ENCODE measurements at places on chromosomes 11 and 22. TPM values are rescaled to one million over a fixed set of nuclear protein-coding genes. Genes with fewer than 3 reads are reported as not detected.

GRCh38 chr22:26573026-26573662 is 16.8 kb downstream of the TPST2 start:
- peak; percentile 50 for DNase-seq

DNA sequence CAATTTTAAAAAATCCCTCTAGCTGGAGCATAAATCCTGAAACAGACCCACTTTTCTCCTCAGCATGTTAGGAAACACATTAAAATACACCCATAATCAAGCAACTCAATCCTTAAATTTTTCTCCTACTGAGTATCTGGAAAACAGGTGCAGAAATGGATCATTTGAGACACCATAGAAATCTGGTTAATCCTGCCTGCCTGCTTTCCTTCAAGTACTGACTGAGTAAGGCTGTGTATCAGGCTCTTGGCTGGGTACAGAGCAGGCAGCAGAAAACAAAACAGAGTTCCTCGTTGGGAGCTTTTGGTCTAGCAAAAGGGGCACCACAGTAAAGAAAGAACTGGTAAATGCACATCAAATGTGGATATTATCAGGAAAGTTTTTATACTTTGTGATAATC is 1.9 kb downstream of the KCNQ1OT1 start:
- no peak for DNase-seq

GRCh38 chr11:105032495-105032894 is 2.4 kb downstream of the CASP1 start:
- DNase-seq: no peak

- DNase-seq: no peak
Measured at GRCh38 chr22:19834599-19834998, 20.1 kb downstream of the GNB1L start.

DNA sequence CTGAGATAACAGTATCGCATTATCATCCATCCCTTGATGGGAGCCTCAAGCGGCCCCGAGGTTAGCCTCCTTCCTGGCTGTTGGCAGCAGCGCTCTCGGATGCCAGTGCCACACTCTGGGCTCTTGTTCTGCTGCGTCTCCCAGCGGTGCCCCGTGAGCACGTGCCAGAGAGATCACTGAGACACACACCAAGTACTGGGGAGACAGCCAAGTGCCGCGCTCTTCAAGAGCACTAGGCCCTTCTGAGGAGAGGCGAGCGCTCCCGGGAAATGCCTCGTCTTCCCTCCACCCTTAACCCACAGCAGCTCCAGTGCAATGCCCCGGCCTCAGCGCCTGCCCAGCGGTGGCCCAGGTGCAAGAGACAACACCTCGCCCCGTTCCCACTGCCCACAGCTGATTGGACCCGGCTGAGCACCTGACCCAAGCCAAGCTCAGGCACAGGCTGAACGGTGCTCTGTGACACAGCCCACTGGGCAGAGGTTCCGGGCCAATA is 248.3 kb upstream of the NARS2 start:
- DNase-seq: no peak

DNA sequence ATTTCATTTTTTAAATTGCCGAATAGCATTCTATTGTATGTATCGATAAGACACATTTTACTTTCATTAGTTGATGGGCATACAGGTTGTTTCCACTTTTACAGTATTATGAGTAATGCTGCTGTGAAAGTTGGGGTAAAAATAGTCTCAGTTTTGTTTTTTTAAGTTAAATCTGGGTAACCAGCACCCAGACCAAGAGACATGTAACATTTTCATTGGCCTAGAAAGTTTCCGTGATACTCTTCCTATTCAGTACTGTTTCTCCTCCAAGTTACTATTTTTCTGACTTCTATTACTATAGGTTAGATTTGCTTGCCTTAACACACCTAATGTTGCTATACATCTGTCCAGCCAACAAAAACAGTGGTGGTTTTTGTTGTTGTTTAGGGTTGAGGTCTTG is 12.3 kb downstream of the IPO7 start:
- DNase-seq: no peak

- peak; percentile 72 for DNase-seq
Measured at GRCh38 chr11:126989942-126990715, 10.4 kb downstream of the KIRREL3 start.

DNA sequence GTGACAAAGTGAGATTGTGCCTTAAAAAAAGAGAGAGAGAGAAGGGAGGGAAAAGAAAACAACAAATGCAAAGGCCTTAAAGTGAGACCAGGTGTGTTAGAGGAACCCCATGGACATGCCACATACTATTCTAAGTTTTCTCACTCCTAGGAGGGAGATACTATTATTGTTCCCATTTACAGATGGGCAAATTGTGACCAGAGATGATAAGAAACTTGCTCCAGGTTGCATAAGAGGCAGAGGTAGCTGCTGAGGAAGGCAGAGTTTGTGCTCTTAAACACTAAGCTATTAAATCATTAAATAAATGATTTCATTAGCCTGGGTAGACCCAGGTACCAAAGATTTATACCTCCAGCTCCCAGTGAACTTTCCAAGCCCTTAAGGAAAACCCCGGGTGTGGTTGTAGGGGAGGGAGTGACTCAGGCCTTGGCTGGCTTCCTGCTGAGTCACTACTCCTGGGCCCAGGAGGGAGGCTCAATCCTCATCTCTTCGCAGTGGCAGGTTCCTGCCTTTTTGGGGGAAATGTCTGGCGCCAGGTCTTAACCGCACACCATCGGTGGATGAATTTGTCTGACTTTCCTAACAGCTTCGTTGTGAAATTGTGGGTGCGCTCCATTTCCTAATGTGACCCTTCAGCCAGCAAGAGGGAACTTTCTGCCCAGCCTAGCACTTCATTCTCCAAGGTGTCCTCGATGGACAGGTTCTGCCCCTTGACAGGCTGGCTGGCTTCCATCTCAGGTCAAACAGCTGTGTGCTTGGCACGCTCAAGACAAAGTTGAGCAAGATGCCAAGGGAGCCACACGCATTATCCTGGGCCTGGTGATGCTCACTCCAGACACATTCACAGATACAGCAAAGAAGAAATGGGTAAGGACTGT is 33.4 kb upstream of the PTPRJ start:
- peak; percentile 84 for DNase-seq

- DNase-seq: no peak
Measured at GRCh38 chr22:41382610-41383009, 868 bp downstream of the TEF start.

GRCh38 chr11:110730773-110731172 is 18.5 kb upstream of the ARHGAP20 start:
- no peak for DNase-seq

- no peak for DNase-seq
Measured at GRCh38 chr11:123474994-123475393, 44.9 kb downstream of the GRAMD1B start.

DNA sequence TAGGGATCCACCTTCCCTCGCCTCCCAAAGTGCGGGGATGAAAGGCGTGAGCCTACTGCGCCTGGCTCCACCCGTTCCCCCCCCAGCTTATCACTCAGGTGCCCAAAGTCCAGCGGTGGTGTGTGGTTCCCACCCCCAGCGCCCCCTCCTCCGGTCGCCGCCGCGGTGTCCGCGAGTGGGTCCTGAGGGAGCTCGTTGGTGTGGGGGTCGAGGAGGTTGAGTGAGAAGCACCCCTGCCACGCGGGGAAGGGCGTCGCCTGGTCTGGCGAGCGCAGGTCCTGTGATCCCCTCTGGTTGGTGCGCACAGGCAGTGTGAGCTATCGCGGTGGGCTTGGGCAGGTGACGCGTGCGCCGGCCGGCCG is 3900.6 kb upstream of the OR11H1 start:
- DNase-seq: no peak

DNA sequence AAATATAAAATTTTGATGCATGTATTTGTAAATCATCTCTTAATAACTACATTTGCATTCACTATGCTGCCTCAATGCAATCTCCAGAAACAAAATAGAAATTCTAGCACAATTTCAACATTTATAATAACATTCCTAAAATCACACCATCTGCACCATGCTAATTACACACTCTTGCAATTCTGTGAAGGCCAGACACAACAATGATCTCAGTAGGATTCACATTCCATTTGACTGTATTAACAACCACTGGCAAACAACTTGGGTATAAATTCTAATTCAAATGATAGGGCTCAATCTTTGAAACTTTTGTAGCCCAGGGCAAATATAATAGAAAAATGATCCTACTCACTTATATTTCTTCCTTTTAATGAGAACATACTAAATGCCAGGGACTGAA is 25.9 kb downstream of the RAB6A start:
- DNase-seq: no peak

DNA sequence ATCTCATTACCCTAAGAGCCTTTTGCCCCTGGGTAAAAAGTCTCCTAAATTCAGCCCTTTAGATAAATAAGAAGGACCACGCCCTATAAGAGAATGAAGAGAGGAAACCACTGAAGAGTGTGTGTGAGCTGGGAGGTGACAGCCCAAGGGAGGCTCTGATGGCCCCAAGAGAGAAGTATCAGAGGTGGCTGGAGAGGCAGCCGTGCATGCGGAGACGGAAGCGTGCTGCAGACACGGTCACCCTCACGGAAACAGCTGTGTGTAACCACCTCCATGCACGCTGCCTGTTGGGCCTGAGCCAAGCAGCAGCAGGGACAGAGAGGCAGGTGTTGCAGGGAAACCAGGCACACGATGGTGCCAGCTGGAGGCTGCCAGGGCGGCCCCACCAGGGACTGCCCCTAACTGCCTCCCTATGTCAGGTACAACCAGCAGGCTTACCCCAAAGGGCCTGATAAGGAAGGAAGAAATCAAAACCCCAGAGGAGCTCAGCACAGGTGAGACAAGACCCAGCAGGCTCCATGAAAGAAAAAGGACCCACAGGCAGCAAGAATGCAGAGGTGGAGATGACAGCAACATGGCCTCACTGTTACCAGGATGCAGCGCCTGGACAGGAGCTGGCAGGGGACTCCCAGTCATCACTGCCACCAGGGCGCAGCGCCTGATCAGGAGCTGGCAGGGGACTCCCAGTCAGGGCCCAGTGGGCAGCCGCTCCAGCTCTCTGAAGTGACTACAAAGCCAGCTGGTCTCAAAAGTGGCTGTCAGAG is 7.8 kb downstream of the LARGE2 start:
- DNase-seq: peak; percentile 86

GRCh38 chr22:19178065-19178656 is 375 bp downstream of the SLC25A1 start:
- peak; percentile 84 for DNase-seq

DNA sequence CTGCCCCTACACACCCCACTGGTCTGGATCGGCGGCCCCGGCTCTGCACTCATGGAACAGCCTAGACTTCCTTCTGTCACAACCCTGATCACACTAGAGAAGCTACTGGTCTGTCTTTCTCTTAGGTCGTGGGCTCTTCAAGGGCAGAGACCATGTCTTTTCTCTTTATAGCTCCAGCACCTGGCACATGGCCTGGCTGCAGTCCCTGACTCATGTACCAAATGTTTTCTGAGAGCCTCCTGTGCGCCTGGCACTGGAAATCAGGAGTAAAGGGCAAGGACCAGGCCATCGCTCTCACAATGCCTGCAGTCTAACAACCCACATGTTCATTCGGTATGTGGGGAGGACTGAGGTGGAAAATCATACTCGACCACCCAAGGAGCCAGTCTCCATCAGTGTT is 7.5 kb downstream of the ASCC2 start:
- DNase-seq: no peak

- DNase-seq: no peak
Measured at GRCh38 chr11:103031834-103032233, 60.1 kb downstream of the DCUN1D5 start.

- peak; percentile 65 for DNase-seq
Measured at GRCh38 chr11:110173811-110174644, 80.8 kb downstream of the ZC3H12C start.

DNA sequence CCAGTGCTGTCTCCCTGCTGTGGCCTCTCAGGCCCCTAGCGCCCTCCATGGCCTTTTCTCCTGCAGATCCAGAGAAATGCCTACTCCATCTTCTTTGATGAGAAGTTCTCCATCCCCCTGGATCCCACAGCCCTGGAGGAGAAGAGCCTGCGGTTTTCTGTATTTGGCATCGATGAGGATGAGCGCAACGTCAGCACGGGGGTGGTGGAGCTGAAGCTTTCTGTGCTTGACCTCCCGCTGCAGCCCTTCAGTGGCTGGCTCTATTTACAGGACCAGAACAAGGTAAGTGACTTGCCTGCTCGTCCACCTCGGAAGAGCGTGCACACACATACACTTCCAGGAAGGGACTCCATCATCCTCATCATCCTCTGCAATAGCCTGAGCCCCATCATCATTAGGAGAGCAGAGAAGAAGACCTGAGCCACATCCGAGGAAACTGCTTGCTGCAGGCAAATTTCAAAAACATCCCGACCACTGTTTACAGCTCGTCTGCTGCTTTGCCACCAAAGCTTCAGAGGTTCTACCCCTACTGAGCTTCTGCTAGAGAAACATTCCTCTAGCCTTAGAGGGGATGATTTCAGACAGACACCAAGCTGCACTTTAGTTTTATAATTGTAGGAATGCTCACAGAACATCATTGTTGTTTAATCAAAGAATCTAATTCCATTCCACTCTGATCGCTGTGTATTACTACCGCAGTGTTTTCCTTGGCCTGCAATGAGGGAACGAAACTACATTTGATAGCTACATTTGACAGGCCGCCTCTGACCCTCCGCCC is 12.9 kb upstream of the RHOD start:
- DNase-seq: no peak

DNA sequence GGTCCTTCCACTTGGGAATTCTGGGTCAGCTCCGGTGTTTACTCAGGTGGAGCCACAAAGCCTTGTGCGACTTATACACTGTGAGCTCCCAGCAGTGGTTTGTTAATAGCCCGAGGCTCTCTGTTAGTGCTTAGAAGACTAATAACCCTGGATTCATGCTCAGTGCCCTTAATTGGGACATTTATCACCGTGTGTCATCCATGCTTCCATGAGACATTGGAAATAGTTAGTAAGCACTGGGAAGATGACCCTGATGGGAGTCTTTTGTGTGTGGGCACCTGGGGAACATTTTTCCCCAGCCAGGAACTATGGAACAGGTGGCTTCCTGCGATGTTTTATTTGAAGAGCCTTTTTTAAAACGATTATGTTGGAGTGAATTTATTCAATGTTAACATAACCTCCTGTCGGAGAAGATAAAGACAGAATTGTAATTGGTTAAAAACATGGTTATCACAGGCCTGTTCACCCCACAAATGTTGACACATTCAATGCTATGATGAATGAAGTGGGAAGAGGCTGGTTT is 188.9 kb downstream of the MYO18B start:
- no peak for DNase-seq

GRCh38 chr11:114398303-114398920 is 1.9 kb downstream of the C11orf71 start:
- DNase-seq: no peak

DNA sequence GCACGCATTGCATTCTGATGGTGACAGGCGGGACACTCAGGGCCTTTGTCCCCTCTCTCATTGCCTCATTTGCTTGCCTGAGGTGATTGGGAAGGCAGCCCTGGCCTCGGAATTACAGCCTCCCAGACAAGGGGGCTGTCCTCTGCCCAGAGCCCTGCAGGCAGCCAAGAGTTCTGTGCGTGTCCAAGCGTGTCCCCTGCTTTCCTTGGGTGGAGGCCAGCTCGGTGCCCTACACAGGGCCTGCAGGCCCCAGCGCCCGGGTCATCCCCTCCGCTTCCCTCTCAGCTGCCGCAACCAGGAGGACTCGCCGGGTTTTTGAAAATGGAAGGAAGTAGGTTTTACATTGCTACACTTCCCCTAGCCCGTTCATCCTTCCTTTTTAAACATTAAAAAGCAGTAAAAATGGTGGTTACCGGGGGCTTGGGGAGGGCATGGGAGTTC is 1.9 kb downstream of the GRAMD4 start:
- DNase-seq: no peak

The LINC01488 gene
- not detected for total RNA-seq

The KRTAP5-6 gene
- total RNA-seq: not detected

The CRYAB gene
- total RNA-seq: 147 TPM

The RIN1 gene
- total RNA-seq: 16.4 TPM

The BBS1 gene
- total RNA-seq: 138 TPM

The SLC7A4 gene
- total RNA-seq: not detected
